ENCODE measurements at places on chromosomes 7 and 10.

- no peak for DNase-seq
Measured at GRCh38 chr7:108570146-108570755, 577 bp downstream of the DNAJB9 start.

DNA sequence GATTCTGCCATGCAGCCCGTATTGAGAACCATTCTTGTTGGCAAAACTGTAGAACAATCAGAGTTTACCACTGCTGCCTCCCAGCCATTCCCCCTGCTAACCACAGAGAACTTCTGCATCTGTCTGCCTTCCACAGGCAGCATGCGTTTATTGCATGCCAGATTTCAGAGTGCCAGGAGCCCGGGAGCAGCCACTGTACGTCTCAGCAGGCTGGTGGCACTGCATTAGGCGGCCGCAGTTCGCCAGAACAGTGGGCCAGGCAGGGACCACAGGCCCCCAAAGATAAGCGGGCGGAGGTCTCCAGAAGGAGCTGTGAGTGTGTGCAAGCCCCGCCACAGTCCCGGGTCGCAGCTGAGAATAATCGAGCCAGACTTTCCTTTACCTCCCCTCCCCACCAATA is 31.8 kb downstream of the ZNF467 start:
- DNase-seq, result no peak

- DNase-seq, result no peak
Measured at GRCh38 chr10:98943681-98944080, 292.0 kb downstream of the HPSE2 start.

- peak; percentile 61 for DNase-seq
Measured at GRCh38 chr7:119256446-119257131, 1016.4 kb upstream of the KCND2 start.

- no peak for DNase-seq
Measured at GRCh38 chr7:65239707-65240352, 133.8 kb upstream of the ZNF92 start.

DNA sequence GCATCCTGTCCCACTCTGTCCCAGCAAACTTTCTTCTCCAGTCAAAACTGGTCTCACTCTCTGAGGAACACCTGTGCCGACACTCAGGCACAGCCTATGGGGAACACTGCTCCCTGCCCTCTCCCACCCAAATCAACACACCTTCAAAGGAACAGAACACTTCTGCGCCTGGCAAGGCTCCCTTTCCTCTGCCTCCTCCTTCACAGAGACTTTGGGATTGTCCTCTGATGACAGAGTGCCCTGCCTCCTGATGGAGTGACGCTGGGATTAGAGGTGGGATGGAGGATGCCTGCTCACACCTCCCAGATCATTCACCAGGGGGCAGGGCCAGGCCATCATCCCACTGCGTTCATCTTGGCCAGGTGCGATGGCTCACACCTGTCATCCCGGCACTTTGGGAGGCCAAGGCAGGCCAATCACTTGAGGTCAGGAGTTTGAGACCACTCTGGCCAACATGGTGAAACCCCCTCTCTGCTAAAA is 26.5 kb downstream of the KLF6 start:
- no peak for DNase-seq

- no peak for DNase-seq
Measured at GRCh38 chr10:124225029-124225466, 131.7 kb upstream of the CHST15 start.

DNA sequence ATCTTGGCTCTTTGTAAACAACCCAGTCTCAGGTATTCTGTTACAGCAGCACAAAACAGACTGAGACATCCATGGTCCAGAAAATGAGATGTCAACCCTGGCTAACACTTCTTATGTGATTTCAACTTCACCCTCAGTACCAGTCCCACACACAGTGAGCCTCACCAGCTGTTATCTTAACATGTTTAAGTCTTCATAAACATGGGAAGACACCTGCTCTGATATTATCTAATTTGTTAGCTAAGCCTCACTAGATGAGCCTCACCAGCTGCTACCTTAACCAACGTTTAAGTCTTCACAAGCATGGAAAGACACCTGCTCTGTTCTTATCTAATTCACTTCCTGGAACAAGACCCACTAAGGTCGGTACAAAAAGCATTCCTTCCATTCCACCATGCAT is 130.8 kb downstream of the CALN1 start:
- DNase-seq, result no peak

DNA sequence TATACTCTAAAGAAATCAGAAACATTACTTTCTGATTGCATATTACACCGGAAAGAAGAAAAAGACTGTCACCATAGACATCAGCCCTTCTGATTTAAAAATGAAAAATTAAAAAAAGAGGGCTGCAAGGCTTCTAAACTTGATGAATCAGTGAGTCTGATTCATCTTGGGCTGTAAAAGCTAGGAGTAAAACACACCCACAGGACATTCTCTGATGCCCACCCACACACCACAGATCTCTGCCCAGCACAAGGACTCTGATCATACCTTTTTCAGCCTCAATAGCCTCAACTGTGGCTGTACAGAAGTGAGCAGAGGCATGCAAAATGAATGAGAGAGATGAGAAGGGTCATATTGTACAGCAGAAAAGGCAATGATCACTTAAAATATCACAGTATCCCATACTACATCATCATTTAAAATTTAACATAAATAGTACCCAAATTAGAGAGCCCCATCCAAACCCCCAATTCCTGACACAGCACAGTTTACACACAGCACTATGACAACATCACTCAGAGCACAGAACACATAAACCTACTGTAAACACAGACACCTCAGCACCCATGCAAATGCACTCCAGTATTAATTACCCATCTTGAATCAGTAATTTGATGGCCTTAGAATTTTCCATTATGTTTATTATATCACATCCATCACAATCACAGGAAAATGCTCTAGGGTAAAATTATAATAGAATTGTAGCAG is 6.4 kb upstream of the MSS51 start:
- no peak for DNase-seq

DNA sequence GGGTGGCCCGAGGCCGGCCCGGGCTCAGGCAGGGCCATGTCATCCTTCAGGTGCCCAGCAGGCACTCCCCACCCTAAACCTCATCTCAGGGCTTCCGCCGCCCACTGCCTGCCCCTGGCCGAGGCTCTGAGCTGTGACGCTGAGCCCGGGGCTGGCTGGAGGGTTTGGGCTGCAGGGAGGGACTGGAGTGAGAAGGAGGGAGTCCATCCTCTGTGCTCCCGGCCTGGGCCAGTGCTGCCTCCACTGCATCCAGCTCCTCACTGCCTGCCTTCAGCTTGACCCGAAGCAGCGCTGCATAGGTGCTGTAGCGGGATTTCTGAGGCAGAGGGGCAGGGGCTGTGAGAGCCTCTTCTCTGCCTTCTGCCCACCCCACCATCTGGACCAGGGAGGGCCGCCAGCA is 7.6 kb downstream of the NFKB2 start:
- DNase-seq, result no peak

DNA sequence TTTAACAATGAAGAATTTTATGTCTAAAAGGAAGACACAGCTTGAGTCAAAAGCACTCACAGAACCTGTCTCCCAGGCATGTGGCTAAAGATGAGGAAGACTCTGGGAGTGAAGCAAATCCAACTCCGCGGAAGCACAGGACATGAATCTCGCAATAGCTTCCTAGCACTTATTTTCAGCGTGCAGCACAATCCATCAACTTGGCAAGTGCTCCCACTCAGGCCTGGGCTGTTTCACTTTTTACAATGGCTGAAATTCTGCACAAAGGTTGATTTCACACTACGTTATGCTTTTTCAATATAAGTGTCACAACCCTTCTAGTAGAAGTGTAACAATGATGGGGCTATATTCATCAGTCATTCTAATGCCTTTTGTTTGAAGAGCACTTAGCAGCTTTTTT is 180.2 kb downstream of the XPNPEP1 start:
- no peak for DNase-seq

- no peak for DNase-seq
Measured at GRCh38 chr7:95209788-95210187, 114.5 kb downstream of the PON1 start.

DNA sequence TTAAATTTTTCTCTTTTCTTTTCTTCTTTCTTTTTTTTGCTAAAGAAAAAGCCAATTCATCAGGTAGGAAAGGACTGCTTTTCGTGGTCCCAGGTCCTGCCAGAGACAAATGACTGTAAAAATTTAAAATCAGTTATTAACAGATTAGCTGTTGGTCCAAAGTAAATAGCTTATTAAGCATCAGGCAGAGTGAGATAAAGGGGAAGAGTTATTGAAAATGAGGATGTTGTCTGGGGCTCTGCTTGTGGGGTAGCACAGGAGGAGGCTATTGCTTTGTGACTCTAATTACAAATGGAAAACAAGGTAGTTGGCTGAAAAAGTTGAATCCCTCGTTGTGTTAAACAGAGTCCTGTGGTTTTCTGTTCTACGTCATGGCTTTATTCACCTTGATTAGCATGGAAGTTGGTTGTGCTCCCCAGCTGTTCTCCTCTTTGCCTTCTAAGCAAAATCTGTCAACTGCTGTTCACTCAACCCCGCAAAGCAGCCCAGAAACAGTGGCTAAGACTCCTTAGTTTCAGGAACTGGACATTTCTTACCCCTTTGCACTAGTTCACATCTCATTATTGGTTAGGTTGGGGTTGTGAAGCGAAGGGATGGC is 128.9 kb downstream of the SNX10 start:
- DNase-seq, result no peak

GRCh38 chr7:69399401-69399800 is 198.9 kb upstream of the AUTS2 start:
- no peak for DNase-seq

GRCh38 chr10:100022403-100022802 is 12.7 kb upstream of the DNMBP start:
- DNase-seq, result no peak

DNA sequence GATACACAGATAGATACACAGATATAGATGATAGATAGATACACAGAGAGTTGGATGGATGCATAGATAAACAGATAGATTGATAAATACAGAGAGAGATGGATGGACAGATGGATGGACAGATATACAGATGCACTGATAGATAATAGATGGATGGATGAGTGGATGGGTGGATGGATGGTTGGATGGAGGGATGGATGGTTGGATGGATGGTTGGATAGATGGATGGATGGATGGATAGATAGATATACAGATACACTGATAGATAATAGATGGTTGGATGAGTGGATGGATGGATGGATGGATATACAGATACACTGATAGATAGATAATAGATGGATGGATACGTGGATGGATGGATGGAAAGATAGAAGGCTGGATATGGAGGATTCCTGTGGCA is 290.0 kb upstream of the SHH start:
- no peak for DNase-seq

GRCh38 chr7:2975821-2976371 is 67.8 kb downstream of the CARD11 start:
- no peak for DNase-seq

- DNase-seq, result no peak
Measured at GRCh38 chr7:50393076-50393475, 57.1 kb downstream of the FIGNL1 start.

GRCh38 chr7:128172151-128172550 is 68.9 kb upstream of the LEP start:
- no peak for DNase-seq

GRCh38 chr7:32314761-32315160 is 175.4 kb downstream of the LSM5 start:
- DNase-seq, result no peak

Measured in NCI-H446 treated with DMSO at 0.1 percent for 48 hours (cell line).